ENCODE measurements at places on chromosomes 3 and 15.

DNA sequence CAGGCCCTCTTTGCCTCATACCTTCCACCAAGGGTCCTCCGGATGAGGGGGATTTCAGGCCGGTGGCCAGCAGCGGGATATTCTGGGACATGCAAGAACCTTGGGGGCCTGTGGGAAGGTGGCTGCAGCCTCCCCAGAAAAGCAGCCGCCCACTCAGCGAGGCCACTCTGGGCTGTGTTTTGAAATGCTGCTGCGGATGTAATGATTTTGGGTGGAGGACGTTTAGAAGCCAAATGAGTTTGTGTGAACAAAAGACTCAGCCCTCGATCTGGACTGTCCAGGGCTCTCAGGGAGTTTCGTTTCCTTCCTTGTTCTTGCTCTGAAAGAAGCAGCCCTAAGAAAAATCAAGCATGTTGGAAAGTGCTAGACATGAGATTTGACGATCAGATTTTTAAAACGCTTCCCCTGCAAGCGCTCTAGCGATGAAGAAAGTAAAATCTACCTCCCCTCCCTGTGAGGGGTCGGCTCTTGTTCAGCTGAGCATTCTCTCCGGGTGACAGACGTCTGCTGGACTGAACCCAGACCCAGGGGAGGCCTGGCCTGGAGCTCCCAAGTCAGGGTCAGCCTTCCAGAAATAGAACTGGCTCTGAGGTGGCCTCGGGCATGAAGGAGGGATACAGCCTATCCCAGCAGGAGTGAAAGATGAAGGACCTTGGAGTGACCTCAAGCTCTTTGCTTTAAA lies 12.9 kb downstream of the HEG1 start:
- DNase-seq: no peak

DNA sequence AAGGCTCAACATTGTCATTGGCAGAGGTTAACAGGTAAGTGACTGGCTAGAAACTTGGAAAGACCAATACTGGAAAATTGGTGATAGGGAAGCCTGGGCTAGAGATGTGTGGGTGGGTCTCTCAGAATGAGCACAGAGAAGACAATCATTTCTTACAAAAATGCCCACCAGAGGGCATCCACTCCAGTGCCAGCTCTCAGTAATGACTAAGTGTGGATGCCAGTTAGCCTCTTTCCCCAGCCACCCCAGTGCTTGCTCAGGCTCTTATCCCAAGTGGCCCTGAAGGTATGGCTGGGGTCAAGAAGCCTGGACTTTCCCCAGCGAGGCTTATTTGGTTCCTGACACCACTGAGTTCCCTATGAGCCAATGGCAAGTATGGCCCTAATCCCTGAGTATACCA lies 115.9 kb upstream of the ST8SIA2 start:
- DNase-seq: peak; percentile 2

- DNase-seq: no peak
These were observed 112.9 kb downstream of the PDZRN3 start for GRCh38 chr3:73511571-73512525.

DNA sequence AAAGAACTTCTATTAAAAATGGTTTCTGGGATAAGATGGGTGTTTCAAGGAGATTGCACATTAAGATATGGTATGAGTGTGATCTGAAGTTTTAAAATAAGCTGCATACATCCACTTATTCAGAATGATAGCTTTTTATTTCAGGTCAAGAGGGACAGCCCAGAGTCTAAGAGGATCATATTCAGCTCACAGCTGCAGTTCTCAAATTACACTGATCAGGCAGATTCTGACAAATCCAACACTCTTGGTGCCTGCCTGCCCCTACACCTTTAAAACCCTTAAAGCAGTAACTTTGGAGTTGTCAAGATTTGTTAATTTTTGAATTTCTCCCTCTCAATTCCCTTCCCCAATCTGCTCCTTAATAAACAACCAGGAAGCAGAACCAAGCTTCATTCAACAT lies 9.1 kb upstream of the TMEM87A start:
- no peak for DNase-seq

DNA sequence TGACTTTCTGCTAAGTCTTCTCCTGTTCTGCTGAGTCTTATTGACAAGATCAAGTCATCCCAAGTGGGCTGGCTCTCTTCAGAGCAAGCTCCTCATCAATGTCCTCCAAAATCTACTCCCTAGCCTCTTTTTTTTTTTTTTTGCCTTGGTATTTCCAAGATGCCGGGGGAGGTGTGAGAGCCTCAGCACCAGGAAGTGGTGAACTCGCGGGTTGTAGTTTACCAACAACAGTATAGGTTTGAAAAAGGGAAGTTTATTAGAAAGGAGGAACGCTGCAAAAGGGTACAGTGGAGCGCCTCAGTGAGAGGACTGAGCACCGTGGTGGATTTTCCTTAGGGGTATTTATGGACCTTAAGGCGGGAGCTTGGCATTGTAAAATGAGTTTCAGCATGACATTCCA lies 94.3 kb upstream of the SGO1 start:
- no peak for DNase-seq

DNA sequence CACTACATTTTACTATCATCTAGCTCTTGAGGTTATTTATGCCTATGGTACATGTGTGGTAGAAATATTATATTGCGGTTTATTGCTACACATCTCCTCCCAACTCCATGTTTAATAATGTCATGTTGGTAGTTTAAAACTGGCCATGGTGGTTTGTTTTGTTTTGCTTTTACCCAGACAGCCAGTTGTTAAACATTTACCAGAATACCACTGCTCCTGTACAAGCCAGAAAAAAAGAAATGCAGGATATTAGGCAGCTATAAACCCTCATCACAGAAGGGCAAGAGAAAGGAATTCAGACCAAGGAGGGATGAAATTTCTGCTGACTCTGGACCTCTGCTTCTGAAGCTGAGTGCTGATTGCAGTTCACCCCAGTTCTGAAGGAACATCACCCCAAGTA lies 451.8 kb upstream of the IL12A start:
- no peak for DNase-seq

DNA sequence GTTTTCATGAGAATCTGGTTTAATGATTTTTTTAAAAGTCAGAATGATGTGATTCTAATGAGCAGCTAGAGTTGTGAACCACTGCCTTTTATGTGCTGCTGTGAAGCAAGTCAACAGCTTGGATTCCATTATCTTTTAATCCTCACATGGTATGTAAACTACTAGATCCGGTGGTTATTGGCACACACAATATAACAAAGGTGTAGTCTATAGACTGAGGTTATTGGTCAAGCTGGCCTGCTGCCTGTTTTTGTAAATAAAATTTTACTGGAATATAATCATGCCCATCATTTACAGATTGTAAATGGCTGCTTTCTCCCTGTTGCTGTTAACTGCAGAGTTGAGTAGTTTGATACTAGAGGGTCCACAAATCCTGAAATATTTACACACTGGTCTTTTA lies 103.1 kb downstream of the OTOL1 start:
- no peak for DNase-seq

DNA sequence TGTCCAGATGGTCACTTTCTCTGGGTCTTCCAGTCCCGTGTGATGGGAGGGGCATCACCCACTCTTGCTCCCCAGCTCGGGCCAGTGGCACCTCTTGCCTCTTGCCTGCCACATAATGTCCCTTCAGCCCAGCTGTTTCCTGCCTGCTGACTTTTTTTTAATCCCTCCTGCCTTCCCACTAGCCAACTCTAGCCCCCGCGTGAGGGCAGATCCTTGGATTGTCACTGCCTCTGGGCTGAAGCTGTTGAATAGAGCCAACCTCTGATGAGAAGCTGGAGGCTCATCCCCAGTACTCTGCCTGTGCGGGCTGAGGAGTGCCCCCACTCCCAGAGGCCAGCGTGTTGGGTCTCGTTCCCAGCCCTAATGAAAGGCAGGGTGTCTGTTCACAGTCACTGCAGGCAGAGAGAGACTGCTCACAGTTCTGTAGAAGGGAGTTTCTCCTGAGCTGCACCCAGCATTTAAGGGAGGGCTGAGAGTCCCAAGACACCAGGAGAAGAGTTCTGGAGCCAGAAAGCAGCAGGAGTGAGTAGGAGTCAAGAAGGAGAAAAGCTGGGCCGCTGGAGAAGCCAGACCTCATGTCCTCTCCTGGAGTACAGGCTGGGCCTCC lies 30.1 kb upstream of the TIMP4 start:
- DNase-seq: no peak

Measured in keratinocyte (primary cell).